ENCODE measurements at places on chromosomes 2 and 18.

GRCh38 chr2:47771211-47771610 is 11.7 kb upstream of the MSH6 start:
- no peak for DNase-seq

GRCh38 chr2:74959106-74959751 is 786 bp downstream of the POLE4 start:
- no peak for DNase-seq

- no peak for DNase-seq
Measured at GRCh38 chr2:70380621-70381020, 78.8 kb upstream of the FAM136A start.

DNA sequence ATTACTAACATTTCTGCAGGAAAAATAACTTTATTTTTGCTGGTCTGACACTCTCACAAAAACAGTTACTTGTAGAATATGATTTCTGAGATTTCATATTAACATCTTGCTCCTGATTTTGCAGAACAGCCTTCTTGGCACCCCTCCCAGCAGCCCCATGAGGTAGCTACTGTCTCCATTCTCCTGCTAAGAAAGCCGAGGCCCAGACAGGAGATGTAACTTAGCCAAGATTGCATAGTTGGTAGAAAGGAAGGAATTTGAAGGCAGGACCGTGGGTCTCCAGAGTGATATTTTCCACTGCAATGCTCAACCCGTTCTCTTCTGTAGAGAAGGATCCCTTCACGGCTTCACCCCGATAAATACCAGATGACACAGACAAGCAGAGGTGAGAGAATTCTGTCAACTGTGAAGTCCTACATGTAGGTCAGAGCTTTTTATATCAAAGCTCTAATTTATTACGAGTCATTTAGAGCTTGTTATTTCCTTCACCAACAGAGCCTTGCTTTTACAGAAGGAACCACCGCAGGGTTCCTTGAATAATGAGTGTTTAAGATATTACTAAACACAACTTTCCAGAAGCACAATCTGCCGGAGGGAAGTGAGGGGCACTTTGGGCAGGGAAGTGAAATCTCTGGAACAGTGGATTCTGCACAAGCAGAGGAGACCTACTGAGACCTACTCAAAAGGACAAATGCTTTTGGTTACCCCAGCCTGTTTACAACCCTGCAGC is 48.0 kb upstream of the MYCN start:
- DNase-seq, result no peak
